ENCODE measurements at places on chromosomes 16 and 17.
A peak's percentile ranks its signal among the peaks of the same experiment; 100 is the strongest.

- no peak for DNase-seq
Measured at GRCh38 chr17:4329838-4330237, 36.6 kb downstream of the UBE2G1 start.

GRCh38 chr16:30741461-30741914 lies 6.7 kb upstream of the PHKG2 start:
- DNase-seq, result no peak

DNA sequence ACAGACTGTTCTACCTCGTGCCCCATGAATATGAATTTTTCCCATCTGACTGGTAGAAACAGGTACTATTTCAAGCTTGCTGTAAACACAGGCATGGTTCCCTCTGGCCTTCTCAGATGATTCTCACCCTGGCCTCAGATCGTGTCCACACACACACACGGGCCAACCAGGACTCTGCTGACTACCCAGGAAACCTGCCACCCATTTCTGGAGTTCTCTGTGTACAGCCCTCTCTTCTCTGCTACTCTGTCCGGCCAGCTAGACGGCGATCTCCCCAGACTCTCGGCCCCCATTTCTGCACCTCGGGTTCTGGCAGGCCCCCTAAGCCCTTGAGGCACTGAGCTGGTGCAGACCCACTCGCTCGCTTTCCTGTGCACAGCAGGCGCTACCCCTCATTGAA lies 31.2 kb downstream of the RPA1 start:
- no peak for DNase-seq

GRCh38 chr17:81869221-81870130 lies 1.7 kb downstream of the ARHGDIA start:
- no peak for DNase-seq

GRCh38 chr16:67109407-67110135 lies at the start of gene PHAF1:
Gene PHAF1, plus strand, starts transcription at chr16:67109941. Its CDS starts 235 bp downstream, at chr16:67110176.
- DNase-seq, result peak; percentile 98

DNA sequence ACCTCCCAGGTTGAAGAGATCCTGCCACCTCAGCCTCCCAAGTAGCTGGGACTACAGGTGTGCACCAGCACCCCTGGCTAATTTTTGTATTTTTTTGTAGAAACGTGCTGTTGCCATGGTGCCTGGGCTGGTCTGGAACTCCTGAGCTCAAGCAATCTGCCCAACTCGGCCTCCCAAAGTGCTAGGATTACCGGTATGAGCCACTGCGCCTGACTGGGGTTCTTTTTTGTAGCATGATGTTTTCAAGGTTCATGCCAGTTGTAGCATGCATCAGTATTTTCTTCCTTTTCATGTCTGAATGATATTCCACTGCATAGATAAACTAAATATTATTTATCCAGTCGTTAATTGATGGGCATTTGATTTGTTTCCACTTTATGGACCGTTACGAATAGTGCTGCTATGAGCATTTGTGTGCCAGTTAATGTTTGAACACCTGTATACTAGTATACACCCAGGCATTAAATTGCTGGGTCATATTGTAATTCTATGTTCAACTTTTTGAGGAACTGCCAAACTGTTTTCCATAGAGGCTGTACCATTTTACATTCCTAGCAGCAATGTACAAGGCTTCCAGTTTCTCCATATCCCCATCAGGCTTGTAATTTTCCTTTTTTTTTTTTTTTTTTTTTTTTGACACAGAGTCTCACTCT lies 24.8 kb upstream of the CEP20 start:
- no peak for DNase-seq

- no peak for DNase-seq
Measured at GRCh38 chr17:63358111-63358839, 87.8 kb downstream of the CYB561 start.

DNA sequence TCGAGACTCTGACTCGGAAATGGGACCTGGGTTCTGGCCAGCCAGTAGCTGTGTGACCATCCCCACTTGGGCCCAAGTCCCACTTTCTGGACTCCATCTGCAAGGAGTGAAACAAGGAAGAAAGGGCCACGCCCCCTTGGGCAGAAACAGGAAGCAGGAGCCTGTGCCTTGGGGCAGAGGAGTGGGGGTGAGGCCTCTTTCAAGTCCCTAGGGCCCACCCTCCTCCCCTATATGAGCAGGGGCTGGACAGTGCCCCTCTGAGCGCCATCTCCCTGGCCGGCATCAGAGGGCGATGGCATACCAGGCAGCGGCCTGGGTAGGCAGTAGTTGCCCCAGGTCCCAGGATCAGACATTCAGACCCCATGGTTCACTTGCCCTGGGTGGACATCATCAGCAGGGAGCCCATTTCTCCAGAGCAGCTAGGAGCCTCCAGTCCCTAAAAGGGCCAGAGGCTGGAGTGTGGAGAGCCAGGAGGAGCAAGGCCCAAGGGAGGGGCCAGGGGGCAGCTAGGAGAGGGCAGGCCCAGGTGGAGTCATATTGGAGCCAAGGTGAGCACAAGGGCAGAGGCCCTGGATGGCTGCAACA lies 7.1 kb downstream of the BCAR1 start:
- DNase-seq, result no peak

DNA sequence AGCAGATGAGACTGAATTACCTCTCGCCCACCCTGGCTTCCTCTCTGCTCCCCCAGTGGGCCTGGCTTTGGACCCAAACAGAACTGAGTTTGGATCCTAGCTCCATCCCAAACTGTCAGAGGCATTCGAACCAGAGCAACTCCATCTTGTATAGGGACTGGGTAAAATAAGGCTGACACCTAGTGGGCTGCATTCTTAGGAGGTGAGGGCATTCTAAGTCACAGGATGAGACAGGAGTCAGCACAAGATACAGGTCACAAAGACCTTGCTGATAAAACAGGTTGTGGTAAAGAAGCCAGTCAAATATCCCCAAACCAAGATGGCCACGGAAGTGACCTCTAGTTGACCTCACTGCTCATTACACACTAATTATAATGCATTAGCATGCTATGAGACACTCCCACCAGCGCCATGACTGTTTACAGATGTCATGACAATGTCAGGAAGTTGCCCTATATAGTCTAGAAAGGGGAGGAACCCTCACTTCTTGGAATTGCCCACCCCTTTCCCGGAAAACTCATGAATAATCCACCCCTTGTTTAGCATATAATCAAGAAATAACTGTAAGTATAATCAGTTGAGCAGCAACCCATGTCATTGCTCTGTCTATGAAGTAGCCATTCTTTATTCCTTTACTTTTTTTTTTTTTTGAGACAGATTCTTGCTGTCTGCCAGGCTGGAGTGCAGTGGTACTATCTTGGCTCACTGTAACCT lies 44.4 kb downstream of the LYRM1 start:
- DNase-seq, result peak; percentile 40

- DNase-seq, result peak; percentile 31
Measured at GRCh38 chr17:3911271-3912053, 4.8 kb downstream of the P2RX1 start.

GRCh38 chr17:73334771-73335513 lies 23.1 kb upstream of the CDC42EP4 start:
- no peak for DNase-seq

- DNase-seq, result no peak
Measured at GRCh38 chr16:53849585-53849984, 145.6 kb downstream of the FTO start.

DNA sequence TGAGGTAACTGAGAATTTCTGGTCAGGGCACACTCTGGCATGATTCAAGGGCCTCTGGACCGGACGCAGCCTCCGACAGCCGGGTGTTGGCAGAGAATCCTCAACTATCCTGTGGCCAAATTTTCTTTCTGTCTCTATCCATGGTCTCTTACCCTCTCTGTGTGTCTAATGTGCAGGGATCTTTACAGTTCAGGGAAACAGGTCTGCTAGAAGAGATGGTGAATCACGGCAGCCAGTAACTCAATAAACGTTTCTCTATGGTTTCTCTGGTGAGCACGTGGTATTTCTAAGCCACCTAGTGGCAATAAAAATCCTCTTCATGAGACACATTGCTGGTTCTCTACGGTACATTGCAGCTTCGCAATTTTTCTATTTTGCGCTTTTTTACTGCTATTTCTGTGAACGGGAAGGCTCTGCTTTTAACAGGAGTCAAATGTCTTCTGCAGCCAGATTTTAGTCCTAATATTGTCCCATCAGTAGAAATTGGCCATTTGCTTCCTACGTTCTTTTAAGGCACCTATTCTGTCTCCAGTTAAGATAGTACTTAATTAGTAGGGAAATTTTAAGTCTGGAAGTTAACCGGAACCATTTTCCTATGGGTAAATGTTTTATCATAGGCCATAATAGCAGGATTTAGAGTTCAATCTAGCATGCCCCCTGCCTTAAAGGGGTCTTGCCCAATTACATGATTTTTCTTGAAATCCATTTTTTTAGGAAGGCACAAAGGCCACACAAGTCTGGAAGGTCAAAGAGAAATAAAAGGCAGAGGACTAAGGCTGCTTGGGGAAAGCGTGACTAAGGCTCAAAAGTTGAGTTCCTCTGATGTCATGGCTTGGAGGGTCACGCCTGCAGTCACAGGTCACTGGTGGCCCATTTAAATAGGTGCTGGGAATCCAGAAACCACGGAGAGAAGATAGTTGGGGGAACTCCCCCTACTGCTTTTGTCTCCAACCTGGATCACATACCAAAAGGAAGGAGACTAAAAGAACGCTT lies 31.5 kb downstream of the QPRT start:
- no peak for DNase-seq

DNA sequence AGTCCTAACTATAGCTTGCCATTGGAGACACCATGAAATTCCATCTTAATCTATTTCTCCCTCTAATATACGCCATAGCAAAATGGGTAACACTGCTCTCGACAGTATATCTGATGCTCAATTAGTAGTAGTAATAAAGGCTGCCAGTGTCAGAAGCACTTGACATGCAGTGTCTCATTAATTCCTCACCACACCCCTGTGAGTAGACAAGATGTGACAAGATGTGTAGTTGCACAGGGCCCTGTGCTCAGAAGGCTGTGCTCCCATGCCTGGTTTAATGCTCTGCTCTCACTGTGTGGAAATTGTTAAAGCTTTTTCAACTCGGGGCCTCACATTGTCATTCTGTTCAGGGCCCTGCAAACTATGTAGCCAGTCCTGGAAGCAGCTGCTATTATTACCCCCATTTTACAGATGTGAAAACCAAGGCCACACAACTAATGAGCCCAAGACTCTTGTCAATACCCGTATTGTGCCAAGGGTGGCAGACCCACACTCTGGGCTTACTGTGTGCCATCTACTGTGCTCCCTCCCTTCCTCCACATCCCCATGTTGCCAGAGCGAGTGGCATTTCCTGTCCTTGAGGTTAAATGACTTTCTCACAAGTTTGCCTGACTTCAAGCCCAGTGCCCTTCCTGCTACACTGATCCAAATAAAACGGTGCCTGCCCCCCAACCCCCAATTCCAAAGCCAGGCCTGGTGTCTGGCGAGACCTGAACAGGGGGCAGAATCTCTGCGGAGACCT lies 287.3 kb upstream of the CCL2 start:
- DNase-seq, result no peak

- no peak for DNase-seq
Measured at GRCh38 chr16:57141822-57142631, 43.8 kb downstream of the PSME3IP1 start.

DNA sequence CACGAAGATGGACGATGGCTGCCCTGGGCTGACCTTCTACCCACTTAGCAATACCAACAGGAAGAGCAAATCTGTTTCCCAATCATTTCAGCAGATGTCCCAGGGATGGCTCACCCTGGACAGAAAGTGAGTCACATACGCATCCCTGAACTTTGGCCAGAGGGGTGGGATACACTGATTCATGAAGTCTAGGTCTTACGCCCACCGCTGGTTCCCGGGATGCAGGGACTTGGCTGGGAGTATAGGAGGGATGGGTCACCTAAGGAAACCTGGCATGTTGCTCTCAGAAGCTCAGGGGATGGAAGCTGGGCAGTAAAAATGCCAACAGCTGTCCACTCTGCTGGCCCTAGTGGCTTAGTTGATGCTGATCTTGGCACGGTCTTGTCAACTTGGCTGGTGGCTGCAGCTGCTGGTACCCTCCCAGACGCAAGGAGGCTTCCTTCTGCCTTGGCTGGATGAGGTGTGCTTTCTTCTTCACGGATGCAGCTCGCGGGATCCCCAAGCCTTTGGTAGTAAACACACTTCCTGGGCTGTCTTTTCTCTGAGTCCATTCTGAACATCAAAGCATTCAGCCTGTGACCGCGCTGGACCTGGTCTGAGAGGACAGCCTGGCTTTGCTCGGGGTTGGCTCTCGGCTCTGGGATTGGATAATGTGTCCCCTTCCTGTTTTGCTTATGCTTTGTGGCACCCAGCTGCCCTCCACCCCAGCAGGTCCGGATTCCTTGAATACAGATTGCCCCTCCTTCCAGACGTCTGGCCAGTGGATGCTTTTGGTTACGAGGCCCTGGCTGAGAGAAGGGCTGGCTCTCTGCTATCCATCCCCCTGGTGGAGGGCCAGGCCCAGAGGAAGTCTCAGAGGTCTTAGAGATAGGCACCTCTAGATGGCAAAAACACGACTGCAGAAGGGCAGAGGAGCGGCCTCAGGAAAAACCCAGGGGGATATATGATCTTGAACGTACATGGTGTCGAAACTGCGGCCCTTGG lies 71.5 kb downstream of the RAP1GAP2 start:
- DNase-seq, result no peak

DNA sequence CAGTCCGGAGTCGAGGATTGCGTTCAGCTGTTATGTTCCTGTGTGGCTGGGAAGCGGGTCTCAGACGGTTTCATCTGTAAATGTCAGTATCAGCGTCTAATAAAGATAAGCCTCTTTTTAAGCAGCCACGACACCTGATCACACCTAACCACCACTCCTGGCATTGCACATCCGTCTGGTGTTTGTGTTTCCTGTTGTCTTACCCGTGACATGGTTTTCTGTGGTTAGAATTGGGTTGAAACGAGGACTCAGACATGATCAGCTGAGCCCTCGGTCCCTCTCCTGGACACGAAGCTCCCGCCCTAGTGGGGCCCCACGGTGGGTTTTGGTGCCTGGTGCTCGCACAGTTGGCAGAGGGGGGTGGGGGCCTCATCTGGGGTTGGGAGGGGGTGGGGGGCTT lies 18.3 kb downstream of the CPNE7 start:
- no peak for DNase-seq

- no peak for DNase-seq
Measured at GRCh38 chr17:58005031-58005727, 1.9 kb downstream of the SRSF1 start.

DNA sequence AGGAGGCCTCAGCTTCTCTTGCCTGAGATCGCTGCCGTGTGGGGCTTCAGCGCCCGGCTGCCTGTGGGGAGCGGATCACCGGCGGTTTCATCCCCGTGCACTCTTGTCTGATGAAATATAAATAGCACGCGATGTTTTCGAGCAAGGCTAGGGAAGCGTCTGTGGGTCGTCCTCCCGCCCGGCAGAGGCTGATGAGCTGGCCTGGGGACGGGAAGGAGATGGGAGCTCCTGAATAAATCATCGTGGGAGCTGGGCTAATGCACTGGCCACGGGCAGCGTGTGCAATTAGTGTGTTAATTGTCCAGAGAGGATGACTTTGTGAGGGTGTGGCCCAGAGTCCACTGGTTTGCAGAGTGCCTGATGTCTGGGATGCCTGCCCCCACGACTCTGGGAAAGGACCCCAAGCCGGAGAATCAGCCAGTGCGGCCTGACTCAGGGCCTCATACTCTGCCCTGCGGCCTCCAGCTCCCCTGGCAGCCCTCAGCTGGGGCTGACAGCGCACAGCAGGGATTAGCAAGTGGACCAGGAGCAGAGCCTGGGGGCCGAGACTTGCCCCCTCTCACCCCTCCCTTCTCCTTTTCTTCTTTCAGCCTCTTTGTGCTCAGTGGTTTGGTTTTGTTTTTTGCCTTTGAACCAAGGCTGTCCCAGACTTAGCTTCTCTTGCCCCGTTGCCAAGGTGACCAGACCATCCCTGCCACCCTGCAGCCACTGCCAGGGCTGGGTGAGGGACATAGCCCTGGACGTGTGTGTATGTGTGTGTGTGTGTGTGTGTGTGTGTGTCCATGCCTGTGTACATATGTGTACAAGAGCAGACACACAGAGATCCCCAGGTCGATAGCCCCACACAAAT lies 21.4 kb downstream of the KCNJ12 start:
- no peak for DNase-seq

GRCh38 chr17:32259586-32259985 lies 6.0 kb upstream of the RHBDL3 start:
- no peak for DNase-seq

All from stimulated activated CD4-positive, alpha-beta T cell treated with anti-CD3 and anti-CD28 coated beads, Interleukin-2, amount 100 ng/mL, for 48 hours (primary cell).